B cell (primary cell): ENCODE measurements at places on chromosomes 2 and 18. TPM values are rescaled to one million over a fixed set of nuclear protein-coding genes. Genes with fewer than 3 reads are reported as not detected.

LOXHD1 gene
- not detected in 2 replicates for total RNA-seq

DYNAP gene
- total RNA-seq = not detected in 2 replicates

DNA sequence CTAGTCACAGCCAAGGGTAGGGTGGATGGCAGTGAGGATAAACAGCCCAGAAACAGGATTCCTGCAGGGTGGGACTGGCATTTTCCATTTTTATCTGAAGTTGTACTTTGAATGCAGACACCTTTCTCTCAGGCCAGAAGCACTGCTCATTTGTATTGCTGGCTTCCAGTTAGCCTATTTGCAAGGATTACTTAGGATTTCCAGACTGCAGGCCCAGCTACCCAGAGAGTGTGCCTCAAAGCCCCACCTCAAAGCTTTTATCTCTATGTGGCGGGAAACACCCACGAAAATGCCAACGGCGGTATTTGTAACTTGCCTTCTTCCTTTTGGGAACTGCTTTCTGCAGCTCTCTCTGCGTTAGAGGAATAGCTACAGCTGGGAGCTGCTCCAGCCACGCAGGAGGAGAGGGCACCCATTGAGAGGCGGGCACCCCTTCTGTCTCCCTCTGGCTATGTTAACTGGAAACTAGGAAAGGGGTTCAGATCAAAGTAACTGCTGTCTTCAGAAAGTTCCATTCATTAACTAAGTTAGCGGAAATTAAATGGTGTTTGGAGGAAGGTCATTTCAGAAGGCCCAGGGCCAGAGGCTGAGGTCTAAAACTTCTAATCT is 144.9 kb downstream of the TGIF1 start:
- peaks cover 4% of the 10 kb centered on the region for H3K36me3 ChIP-seq
- no peaks in the 10 kb centered on the region for H3K27me3 ChIP-seq
- H3K27ac ChIP-seq = peak overlapping the region; percentile 88
- no peak for DNase-seq
- H3K4me3 ChIP-seq = peak overlapping the region; percentile 43

GRCh38 chr18:55302167-55302833 is 285.7 kb downstream of the TCF4 start:
- DNase-seq = no peak
- no peak overlapping the region for H3K27ac ChIP-seq
- H3K27me3 ChIP-seq = no peaks in the 10 kb centered on the region

GRCh38 chr2:229118927-229119326 is 152.2 kb downstream of the PID1 start:
- DNase-seq = no peak
- no peaks in the 10 kb centered on the region for H3K27me3 ChIP-seq
- no peak overlapping the region for H3K4me3 ChIP-seq

- peak; percentile 78 for DNase-seq
- H3K36me3 ChIP-seq = peaks cover 55% of the 10 kb centered on the region
- H3K27ac ChIP-seq = peak overlapping the region; percentile 99
- peak overlapping the region; percentile 61 for H3K4me3 ChIP-seq
- H3K27me3 ChIP-seq = no peaks in the 10 kb centered on the region
These were observed 1.2 kb downstream of the TGOLN2 start for GRCh38 chr2:85326406-85327159.

DNA sequence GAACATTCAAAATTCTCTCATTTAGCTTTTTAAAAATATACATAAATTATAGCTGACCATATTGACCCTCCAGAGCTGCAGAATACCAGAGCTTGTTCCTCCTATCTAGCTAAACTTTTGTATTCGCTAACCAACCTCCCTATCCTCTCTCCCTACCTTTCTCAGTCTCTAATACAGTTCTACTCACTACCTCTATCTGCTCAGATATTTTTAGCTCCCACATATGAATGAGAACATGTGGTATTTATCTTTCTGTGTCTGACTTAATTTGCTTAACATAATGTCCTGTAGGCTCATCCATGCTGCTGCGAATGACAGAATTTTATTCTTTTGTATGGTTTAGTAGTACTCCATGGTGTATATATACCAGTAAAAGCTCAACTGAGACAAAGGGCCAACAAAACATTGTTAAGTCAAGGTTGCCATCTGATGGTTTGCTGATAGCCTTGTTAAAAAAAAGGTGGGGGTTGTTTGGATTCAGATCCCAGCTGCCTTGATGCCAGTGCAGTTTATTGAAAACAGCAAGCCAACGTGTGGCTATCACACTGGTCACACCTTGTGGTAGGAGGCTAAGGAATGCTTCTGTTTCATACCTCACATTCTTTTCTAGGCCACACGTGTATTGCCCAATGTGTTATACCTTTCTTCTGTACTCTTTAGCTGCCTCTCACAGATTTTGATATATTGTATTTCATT is 101.5 kb downstream of the VWA3B start:
- no peak overlapping the region for H3K27ac ChIP-seq
- no peaks in the 10 kb centered on the region for H3K4me1 ChIP-seq
- peak; percentile 42 for DNase-seq
- no peaks in the 10 kb centered on the region for H3K27me3 ChIP-seq
- no peaks in the 10 kb centered on the region for H3K36me3 ChIP-seq

NXPH2 gene
- total RNA-seq = not detected in 2 replicates

MBD5 gene
- 67.9 and 69.7 TPM in 2 replicates for total RNA-seq

DNA sequence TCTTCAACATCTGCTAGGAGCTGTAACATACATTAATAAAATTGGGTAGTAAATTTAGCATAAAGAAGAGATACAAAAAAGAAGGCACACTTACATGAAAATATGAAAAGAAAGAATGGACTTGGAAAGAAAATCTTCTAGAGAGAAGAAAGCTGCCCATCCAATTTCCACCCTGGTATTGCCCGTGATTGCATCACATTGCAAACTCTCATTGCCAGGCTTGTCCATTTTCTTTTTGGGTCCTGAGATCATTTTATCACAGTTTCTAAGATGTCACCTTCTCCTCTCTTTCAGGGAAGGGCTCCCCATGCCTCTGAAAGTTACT is 321.5 kb downstream of the RND3 start:
- no peak overlapping the region for H3K27ac ChIP-seq
- no peaks in the 10 kb centered on the region for H3K4me1 ChIP-seq
- no peak for DNase-seq
- no peak overlapping the region for H3K4me3 ChIP-seq
- no peaks in the 10 kb centered on the region for H3K27me3 ChIP-seq

LRATD1 gene
- total RNA-seq = not detected in 2 replicates
